ENCODE measurements at places on chromosomes 7 and 10. TPM values are rescaled to one million over a fixed set of nuclear protein-coding genes. Genes with fewer than 3 reads are reported as not detected.

SORBS1 gene
- 0.77 TPM for total RNA-seq

DNA sequence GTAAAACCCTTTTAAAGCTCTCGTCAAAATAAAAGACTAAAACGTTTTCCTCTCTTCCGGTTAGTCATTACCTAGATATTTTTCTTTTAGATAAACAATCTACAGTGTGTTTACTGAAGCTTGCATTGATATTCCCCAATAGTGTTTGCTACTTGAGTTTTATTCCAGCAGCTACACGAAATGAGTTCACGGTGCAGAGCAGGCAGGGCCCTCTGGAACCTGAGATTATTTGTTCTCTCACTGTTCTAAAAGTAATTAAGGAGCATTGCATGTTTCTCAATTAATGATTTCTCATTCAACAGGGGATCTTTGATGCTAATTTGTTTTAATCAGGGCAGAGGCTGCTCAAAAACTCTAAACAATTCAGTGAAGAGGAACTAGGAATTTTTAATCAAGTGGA is 319.7 kb downstream of the GFRA1 start:
- H3K27me3 ChIP-seq: no peaks in the 10 kb centered on the region
- no peak for DNase-seq
- no peaks in the 10 kb centered on the region for H3K36me3 ChIP-seq
- H3K4me1 ChIP-seq: no peaks in the 10 kb centered on the region
- H3K27ac ChIP-seq: no peak overlapping the region
- no peak overlapping the region for H3K4me3 ChIP-seq

DNA sequence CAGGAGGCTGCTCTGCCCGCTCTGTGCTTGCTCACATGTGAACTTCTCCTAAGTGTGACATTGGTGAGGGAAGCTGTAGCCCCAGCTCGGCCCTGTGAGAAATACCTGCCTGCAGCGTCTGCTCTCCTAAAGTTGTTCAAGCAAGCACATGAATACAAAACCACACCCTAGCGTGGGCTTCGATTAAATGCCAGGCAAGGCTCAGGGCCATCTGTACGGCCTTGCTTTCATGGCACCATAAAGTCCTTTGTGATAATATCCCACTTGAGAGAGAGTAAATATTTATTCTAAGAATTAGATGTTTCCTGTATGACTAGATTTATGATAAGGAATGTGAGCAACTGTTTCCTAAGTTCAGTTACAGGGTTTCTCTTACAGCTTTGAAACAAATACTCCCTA is 262.8 kb upstream of the KLF14 start:
- DNase-seq: peak; percentile 58
- H3K36me3 ChIP-seq: peaks cover 12% of the 10 kb centered on the region
- H3K27ac ChIP-seq: peak overlapping the region; percentile 90
- no peaks in the 10 kb centered on the region for H3K27me3 ChIP-seq
- peak overlapping the region; percentile 59 for H3K4me3 ChIP-seq
- H3K4me1 ChIP-seq: peaks cover 79% of the 10 kb centered on the region

DNA sequence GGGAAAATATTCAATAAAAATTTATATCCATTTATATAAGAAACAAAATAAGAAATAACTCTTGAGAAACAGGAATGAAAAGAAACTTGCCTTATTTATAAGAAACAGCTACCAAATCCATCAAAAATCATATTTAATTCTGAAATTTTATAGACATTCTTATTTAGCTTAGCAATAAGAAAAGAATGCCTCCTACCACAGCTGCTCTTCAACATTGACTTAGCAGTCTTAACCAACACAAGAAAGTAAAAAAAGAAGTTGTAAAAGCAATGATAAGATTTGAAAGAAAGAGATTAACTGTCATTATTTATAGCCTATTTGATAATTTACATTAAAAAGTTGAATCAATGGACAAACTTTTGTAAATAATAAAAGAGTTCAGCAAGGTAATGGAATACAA is 212.8 kb downstream of the ZNF365 start:
- no peak overlapping the region for H3K4me3 ChIP-seq
- no peak overlapping the region for H3K27ac ChIP-seq
- peaks cover 2% of the 10 kb centered on the region for H3K4me1 ChIP-seq

TCAF2 gene
- 29.2 TPM for total RNA-seq

- no peaks in the 10 kb centered on the region for H3K4me1 ChIP-seq
- H3K36me3 ChIP-seq: no peaks in the 10 kb centered on the region
- no peaks in the 10 kb centered on the region for H3K27me3 ChIP-seq
- H3K27ac ChIP-seq: no peak overlapping the region
Observed at GRCh38 chr7:113636727-113637421, 281.9 kb downstream of the PPP1R3A start.

TMEM236 gene
- not detected for total RNA-seq

DNA sequence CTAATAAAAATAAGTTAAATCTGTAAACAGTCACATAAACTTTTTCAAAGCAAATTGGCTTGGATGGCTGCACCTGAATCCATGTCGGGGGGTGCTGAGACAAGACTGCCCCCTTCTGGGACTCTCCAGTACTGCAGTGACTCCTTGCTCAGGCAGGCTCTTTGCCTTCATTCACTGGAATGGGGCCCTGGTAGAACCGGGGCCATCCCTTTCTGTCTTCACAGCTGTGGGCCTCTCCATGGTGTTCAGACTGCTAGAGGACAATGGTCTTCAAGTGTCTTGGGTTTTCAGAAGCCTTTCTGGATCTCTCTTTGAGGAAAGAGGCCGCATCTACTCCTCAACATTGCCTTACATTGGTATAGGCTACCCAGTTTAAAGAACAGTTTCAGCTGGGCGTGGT is 16.1 kb upstream of the IMPDH1 start:
- no peak overlapping the region for H3K27ac ChIP-seq
- DNase-seq: peak; percentile 93
- no peak overlapping the region for H3K4me3 ChIP-seq
- H3K4me1 ChIP-seq: no peaks in the 10 kb centered on the region
- H3K36me3 ChIP-seq: no peaks in the 10 kb centered on the region

PRSS1 gene
- total RNA-seq: not detected

GRCh38 chr7:37247861-37248260 is 200.8 kb downstream of the ELMO1 start:
- H3K27ac ChIP-seq: no peak overlapping the region
- H3K4me1 ChIP-seq: peaks cover 40% of the 10 kb centered on the region
- no peak for DNase-seq
- no peaks in the 10 kb centered on the region for H3K27me3 ChIP-seq
- peaks cover 21% of the 10 kb centered on the region for H3K36me3 ChIP-seq

GIMAP5 gene
- 32.1 TPM for total RNA-seq

GRCh38 chr10:132443983-132444876 is 47.2 kb downstream of the PWWP2B start:
- no peak overlapping the region for H3K4me3 ChIP-seq
- H3K36me3 ChIP-seq: no peaks in the 10 kb centered on the region
- H3K27ac ChIP-seq: no peak overlapping the region
- H3K4me1 ChIP-seq: peaks cover 27% of the 10 kb centered on the region
- no peaks in the 10 kb centered on the region for H3K27me3 ChIP-seq

PRKCQ gene
- total RNA-seq: 53.0 TPM
